ENCODE measurements at places on chromosomes 5 and 9.

- DNase-seq, result no peak
Measured at GRCh38 chr9:109118808-109119438, 824 bp downstream of the TMEM245 start.

DNA sequence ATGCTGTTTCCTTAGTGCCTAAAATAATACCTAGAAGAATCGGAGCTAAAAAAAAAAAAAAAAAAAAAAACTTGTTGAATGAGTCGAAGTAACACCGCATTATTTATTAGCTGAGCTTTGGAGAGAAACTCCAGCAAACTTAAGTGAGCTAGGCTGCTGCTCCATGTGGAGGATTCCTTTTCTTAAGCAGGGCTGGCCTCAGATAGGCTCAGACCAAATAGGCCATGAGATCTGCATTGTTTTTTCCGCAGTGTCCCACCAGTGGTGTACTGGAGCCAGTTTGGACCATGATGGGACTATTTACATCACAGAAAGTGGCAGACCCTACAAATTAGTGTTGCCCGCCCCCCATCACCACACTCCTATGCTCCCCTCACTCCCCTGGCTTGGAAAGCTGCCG is 341.4 kb downstream of the DTWD2 start:
- DNase-seq, result no peak

DNA sequence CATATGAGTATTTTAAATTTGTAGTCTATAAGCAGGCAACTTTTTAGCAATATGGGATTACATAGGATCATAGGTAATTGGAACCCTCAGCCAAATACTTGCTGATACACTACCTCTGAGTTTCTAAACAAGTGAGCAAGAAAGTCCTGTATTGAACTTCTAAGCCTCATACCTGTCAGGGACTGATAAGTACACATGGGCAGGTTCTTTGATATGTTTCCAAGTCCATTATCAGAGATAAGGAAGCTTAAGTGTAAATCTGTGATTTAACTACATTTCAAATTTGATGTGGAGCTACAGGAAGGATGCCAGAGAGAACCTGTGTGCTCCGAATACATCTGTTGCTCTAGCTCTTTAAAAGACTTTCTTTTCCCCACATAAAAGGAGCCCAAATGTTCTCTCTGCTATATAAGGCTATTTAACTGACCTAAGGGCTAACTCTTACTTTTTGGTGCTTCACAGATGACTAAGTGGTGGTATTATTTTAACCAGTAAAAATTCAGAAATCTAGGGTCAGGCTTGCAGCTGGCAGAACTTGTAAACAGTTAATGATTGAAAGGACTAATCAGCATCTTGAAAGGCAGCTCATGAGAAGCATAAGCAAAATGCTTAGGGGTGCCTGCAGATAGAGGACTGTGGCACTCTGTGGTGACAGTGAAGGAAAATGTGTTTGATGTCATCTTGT is 228.6 kb downstream of the NR3C1 start:
- no peak for DNase-seq

- DNase-seq, result no peak
Measured at GRCh38 chr5:147398860-147399259, 111.0 kb downstream of the DPYSL3 start.

- no peak for DNase-seq
Measured at GRCh38 chr5:154159343-154159742, 31.2 kb upstream of the GALNT10 start.

DNA sequence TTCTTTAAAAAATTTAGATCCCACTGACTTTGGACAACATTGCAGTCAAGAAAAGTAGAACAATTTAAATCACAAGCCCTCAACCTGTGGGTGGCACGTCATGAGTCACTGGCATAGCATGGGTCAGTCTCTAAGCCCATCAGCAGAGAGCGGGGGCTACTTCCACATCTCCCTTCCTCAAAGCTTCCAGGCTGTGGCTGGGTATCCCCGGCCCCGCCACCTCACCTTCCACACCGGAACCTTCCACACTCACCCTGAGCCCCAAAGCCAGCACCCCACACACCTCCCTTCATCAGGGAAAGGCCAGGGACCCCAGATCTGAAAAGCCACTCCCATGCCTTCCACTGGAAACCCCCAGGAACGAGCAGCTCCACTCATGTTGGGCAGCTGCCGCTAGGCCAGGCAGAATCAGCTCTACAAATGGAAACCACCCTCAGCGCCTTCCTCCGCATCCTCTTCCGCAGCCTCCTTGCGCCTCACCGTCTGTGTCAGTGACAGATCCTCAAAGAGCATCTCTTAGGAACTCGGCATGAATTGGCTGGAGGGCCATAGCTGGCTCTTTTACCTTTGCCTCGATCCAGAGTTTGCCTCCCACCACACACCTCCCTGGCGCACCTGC is 156.5 kb downstream of the ERCC6L2 start:
- no peak for DNase-seq

DNA sequence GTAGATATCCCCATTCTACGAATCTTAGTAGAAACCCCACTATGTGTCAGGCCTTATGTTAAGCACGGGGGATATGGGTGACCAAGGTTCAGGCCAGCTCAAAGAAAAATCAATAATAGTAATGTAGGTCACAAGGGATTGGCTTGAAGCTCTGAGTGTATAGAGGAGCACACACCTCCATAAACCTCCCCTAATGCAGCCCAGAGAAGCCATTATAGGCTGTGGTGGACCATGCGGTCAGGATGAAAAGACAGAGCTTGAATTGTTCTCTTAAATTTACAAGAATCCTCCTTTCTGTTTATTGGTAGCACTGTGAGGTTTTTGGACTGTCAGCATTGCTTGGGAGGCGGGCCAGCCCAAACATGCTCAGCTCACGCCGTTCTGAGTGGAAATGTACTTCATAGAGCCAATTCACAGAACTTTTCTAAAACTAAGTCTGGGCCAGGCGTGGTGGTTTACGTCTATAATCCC is 9.1 kb downstream of the PDE6A start:
- DNase-seq, result no peak

DNA sequence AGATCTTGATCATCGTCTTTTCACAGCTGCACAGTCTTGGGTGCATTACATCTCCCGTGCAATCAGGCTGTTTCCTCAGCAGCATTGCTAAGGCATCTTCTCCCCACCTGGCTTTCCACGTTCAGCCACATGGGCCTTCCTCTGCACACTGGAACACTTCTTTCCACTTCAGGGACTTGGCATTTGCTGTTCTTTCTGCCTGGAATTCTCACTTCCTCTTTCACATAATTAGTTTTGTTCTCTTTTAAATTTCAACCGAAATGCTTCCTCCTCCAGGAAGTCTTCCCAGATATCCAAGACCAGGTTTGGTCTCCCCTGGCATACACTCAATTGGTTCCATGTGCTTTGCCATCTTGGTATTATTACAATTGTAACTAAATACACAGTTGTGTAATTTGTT is 43.8 kb downstream of the WHRN start:
- DNase-seq, result no peak
